ENCODE measurements at places on chromosomes 5 and 9.

DNA sequence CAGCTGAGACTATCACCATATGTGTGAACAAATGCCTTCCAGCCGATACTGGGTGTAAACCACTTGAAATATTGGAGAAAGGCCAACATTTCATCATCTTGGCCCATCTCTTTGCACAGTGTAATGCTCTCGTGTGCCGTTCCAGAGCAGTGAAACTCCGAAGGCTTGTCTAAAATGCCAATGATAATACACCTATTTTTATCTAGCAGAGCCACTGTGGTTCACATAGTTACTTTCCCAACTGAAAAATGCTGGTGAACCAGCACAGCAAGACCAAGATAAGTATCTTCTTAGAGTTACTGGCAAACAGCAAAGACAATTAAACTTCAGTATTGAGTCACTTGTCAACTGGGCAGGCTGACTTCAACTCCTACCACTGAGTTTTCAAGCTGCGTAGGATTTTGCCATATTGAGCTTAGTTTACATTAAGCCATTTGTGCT is 379.9 kb upstream of the ACTBL2 start:
- peak; percentile 36 for DNase-seq

GRCh38 chr5:74616236-74617146 is 24.0 kb downstream of the ENC1 start:
- no peak for DNase-seq

- peak; percentile 27 for DNase-seq
These were observed 644.4 kb downstream of the PDE4D start for GRCh38 chr5:59249160-59249559.

DNA sequence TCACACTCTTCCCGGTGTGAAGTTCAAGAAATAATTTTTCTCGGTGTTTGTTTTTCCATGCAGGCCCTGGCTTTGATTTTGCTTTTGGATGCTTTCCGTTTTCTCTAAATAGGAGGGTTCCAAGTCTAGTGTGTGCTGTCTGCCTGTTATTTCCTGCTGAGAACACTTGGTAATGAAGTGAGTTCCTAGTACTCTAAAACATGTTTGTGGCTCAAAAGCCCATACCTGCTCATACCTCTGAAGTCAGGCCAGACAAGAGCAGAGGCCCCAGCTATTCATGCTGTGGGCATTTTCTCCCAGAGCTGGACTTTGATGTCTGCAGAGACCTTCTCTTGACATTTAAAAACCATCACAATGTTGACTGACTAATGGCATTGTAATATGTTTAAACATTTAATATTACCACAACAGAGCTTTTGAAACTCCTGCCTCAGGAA is 211.2 kb downstream of the GOLPH3 start:
- peak; percentile 10 for DNase-seq

GRCh38 chr5:97847920-97848631 is 665.0 kb upstream of the RIOK2 start:
- no peak for DNase-seq

- DNase-seq, result peak; percentile 81
These were observed 83.2 kb upstream of the LIFR start for GRCh38 chr5:38639377-38640358.

- no peak for DNase-seq
These were observed 119.0 kb downstream of the MAT2B start for GRCh38 chr5:163624431-163624830.

GRCh38 chr5:65157906-65158603 is 323.7 kb downstream of the ADAMTS6 start:
- no peak for DNase-seq

DNA sequence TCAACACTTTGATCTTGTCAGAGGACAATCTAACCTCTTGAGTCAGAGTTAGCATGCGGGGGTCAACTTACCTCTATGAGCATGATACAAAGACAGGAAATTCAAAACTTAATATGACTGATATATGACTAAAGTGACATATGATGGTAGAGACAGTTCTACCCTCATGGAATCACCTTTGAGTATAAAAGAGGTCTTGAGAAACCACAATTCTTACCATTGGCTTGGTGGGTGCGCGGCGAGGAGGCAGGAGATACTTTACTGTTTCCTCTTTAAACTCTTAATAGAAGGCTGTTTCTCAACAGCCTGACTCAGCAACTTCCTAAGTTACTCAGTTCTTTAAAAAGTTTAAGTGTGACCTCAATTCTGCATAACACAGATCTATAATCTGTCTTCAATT is 372.8 kb downstream of the KIAA0825 start:
- no peak for DNase-seq
